ENCODE measurements at places on chromosomes 5 and 9.

DNA sequence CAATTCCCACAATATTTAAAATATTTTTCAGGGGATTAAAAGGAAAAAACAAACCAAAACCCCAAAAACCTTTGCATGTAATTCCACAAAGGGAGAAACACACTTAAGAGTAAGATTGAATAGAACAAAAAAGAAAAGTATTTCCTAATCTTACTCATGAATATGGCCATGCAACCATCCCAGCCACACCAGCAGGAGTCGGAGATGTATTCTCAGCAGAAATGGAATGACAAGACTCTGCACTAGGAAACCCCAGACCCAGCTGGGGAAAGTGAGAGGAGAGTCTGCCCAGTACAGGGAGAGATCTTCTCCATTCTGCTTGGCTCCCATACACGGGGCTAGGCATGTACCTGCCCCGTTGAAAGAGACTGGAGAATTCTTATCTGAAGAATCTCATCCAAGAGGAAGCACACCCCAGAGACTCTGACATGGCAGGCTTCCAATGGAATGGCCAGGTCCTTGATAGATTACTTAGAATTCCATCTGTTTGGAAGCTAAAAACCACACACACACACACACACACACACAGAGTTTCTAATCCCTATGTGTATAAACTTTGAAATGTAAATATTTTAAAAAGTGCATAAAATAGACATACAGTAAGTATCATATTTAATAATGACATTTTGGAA, 118.8 kb downstream of the GADD45G start:
- no peak for DNase-seq

DNA sequence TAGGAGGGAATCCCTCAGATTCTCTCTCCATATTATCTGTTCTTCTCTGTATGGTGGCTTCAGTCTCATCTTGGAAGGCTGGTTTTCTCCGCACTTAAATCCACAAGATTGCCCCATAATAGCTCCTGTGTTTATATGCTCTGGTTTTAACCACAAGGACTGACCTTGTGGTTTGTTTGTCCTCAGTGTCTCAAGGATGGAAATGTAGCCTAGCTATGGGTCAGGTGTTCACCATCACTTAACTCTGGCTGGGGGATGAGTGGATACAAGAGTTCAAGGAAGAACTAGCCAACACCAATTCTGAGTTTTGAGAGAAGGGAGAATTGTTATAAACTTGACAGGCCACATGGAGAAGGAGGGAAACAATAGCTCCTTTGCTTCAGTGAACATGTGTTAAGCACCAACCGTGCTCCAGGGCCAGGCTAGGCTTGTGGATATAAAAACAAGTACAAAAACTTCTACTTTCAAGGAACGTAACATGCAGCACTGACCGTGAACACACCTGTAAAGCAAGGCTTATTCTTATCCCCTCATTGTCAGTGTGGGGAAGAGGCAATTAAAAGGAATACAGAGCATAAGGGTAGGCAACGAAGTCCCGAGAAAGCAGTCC, 75.6 kb upstream of the VLDLR start:
- no peak for DNase-seq

- no peak for DNase-seq
These were observed 561.8 kb downstream of the BNC2 start for GRCh38 chr9:16308645-16309044.

- DNase-seq, result no peak
These were observed 294.7 kb downstream of the ZSWIM6 start for GRCh38 chr5:61626639-61627282.

GRCh38 chr5:119319401-119319800, 36.4 kb upstream of the TNFAIP8 start:
- no peak for DNase-seq

GRCh38 chr5:138536665-138537315, 6.2 kb downstream of the ETF1 start:
- no peak for DNase-seq

DNA sequence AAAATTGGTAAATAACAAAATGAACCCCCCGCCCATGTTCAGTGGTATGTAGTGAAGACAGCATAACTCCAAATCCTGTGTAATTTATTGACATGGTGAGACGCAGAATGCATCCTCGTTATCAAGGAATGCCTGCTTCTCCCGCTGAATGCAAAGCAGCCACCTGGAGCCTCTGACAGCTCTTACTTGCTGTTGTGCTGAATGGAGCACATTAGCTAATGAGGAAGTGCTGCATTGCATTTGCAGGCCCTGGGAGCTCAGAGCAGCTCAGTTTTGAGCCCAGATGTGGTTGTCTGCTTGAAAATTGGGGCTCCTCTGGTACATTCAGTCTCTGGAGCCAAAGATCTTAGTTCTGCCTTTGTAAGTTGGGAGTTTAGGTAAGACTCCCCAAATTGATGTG, 28.9 kb downstream of the PLAC8L1 start:
- DNase-seq, result no peak

DNA sequence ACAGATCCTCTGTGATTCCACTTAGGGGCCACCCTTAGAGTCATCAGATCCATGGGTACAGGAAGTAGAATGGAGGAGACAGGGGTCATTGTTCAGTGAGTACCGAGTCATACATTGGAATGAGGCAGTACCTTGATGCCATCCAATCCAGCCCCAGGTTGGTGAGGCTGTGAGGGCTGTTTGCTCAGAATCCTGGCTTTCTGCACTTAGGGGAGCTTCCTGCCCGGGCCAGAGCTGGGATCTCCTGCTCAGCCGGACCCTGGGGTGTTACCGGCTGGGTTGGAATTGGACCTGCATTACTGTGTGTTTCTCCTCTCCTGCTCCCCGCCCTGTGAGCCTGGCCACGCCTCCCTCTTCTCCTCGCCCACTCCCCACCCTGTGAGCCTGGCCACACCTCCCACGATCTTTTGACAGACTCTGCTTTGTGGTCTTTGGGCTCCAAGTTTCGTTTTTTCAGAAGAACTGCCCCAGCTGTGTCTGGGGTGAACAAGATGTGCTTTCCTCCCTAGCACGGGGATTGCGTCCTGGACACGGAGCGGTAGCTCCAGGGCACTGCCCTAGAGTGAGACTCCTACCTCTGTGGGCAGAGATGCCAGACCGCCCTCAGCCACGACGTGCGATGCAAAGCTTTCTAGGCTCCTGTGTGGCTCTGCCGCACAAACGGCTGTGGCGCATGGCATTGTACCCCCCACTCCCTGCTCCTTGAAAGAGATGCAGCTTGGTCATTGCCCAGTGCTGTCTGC, 15.4 kb downstream of the TRAF2 start:
- peak; percentile 81 for DNase-seq

DNA sequence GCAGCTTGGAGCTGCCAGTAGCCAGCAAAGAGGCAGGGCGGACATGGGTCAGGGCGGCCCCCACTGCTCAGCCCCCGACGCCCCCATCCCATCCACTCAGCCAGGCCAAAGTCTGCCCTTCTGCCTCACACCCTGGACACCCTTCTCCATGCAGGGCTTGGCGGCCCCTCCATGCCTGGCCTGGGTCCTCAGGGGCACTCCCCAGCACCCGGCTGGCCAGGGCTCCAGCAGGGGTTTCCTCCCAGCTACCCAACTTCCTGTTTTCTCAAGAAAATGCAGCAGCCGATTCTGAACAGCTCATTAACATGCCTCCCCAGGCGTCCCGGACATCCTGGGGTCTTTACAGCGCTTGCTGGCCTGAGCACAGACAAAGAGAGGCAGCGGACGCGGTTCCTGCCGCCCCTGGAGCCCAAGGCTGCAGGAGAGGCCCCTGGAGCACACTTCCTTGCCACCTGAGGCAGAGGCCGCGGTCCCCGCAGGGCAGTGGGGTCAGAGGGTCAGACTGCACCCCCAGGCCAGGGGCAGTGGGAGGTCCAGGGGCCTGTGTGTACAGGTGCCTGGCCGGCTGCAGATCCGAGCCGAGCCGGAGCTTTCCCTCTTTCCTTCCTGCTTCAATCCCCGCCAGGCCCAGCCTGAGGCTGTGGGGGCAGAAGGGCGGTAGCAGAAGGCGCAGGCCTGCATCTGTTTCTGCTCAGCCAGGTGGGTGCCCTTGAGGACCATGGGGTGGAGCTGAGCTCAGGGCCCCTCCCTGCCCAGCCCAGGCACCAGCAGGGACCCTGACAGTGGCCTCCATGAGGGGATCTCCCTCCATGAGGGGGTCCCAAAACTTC, 18.7 kb upstream of the NRARP start:
- DNase-seq, result no peak

- no peak for DNase-seq
These were observed 705 bp downstream of the PWWP2A start for GRCh38 chr5:160118349-160119141.

DNA sequence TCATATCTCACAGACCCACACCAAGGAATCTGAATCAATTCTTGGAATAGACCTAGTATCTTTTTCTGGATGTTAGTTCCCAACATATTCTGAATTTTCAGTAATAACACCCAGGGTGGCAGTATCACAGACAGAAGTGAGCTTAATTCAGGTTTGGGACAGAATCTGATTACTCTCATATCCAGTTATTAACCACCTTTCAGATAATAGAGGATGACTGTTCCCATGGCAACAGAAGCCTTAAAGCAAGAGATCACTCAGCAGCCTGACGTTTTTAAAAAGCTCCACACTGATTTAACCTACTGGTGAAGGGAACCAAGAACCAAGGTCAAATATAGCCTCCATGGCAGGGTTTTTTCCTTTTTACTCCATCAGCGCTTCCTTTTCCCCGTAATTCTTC, 68.4 kb downstream of the ACTBL2 start:
- DNase-seq, result no peak

DNA sequence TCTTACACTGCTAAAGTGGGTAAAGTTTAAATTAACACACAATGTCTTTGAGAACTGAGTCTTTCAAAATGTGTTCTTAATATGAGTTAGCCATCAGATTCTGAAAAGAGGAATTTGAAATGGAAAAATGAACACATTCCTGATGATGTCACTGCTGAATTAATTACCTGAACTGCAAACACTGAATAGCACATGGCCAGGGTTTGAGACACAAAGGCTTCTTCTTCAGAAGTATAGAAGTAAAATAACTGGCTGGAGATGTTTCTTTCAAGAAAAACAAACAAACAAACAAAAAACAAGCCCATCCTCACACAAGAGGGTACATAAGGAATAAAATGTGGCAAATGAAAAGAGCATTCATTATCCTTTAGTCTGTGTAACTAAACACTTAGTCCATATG, 7.1 kb downstream of the GLIS3 start:
- DNase-seq, result no peak

- DNase-seq, result no peak
These were observed 82.0 kb downstream of the SIL1 start for GRCh38 chr5:139116100-139116655.

DNA sequence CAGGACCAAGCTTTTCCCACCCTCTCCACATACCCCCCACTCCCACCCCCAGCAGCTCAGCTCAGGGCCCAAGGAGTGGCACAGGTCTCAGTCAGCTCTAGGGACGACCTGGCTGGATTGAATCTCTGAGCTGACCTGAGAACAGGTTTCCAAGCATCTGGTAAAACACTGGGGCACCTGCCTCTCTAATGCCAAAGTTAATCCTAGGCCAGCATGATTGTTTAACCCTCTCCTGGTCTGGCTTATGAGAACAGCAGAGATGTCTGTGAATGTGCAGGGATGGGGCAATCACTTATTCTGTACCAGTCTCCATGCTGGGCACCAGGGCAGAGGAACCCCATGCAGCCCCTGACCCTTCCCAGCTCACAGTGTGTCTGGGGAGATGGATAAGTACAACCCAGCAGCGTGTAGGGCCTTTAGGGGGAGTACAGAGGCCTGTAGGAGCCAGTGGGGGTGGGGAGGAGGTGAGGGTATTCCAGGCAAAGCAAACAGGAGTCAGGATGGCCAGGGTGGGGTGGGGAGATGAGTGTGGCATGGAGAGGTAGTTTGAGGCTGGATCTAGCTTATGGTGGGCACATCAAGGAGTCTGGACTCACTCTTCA, 678 bp upstream of the KIF12 start:
- no peak for DNase-seq

DNA sequence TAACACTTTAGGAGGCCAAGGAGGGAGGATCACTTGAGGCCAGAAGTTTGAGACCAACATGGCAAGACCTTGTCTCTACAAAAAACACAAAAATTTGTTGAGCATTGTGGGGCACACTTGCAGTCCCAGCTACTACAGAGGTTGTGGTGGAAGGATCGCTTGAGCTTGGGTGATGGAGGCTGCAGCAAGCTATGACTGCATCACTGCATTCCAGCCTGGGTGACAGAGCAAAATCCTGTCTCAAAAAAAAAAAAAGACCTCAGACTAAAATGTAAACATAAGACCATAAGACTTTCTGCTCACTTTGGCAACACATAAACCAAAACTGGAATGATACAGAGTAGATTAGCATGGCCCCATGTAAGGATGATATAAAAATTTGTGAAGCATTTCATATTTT, 24.6 kb upstream of the NANS start:
- DNase-seq, result no peak

GRCh38 chr5:10538789-10539686, 24.8 kb upstream of the ANKRD33B start:
- no peak for DNase-seq

GRCh38 chr5:8019719-8020218, 150.8 kb downstream of the MTRR start:
- no peak for DNase-seq

DNA sequence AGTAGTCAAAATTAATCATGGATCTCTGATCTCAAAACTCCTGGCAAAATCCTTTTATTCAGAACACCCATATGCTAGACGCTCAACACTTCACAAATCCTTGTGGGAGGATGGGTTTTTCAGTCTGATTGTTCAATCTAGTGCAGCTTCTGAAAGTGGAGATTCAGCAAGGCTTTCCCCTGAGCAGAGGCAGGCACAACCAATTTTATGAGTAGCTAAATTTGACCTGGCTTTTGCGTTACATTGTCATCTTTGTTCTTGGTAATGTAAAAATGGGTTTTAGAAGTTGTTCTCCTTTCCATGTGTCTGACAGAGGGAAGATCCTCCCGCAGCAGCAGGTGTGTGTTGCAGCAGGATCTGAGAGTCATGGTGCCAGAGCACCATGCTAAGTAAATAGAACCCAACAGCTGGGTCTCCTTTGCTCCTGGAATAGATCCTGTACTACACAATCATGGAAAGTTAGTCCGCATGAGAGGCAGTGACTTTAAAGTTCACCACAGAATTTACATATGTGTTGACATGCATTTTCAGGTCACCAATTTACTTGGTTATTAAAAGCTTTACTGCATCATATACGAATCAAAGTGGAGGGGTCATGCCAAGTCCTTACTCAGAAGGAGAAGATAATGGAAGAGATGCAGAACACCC, 70.1 kb upstream of the MEF2C start:
- DNase-seq, result no peak
